Activated CD4-positive, alpha-beta T cell treated with anti-CD3 and anti-CD28 coated beads for 4 hours (primary cell): ENCODE measurements at places on chromosomes 11 and 22.

DNA sequence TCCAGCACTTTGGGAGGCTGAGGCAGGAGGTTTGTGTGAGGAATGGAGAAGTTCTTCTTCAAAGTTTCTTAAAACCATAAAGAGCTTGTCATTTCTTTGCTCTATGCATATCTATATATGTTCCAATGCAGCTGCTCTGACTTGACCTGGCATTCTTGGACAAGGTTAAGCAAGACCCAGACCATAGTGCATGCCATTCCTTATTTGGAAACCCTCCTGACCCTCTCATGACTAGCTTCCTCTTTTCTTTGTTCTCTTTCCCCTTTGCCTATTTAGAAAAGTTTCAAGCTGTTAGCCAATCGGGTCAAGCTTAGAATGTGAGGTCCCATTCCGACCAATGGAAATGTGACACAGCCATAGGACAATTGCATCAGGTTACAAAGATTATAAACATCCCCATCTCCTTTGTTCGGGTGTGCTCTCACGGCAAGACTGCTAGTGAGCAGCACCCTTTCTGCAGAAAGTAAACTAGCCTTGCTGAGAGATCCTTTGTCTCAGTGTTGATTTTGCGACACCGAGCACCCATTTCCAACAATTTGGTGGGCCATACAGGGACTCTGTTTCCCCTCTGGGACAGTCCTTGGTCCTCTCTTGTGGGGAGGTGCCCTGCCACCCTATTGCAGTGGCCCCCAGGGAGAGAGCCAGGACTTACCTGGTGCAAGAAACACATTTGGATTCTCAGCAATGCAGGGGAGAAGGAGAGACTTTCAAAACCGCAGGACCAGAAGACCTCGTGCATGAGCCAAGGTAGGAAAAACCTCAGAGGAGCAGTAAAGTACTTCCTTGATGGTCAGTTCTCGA, 39.9 kb upstream of the ANO1 start:
- no peak for DNase-seq

GRCh38 chr11:123357990-123358827, 71.9 kb upstream of the GRAMD1B start:
- DNase-seq: peak; percentile 32

DNA sequence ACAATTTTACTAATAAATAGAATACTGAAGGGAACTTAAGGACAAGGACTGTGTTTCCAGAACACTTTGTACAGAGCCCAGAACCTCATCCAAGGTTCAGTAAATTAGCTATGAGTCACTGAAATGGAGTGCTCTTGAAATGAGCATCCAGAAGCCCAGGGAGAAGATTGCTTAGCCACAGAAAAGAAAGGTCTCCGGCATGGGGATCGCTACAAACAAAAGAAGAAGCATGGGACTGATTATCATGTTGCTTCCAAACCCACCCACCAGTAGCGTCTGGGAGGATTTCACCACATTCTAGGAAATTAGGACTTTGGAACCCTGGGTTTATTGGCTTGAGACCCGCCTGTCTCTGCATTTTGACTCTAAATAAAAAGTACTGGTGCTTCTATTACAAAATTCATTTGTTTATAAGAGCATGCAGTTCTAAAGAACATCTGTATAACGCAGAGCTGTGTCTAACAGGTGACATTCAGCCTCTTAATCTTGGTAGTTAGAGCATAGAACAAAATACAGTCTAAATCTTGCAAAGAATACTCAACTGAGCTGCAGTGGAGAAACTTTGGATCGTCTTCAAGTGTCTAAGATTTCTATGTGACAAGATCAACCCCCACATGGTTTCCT, 35.9 kb upstream of the SESN3 start:
- DNase-seq: no peak

- no peak for DNase-seq
Observed at GRCh38 chr11:45669146-45669545, 3.7 kb upstream of the CHST1 start.

GRCh38 chr11:130042093-130042591, 27.6 kb upstream of the APLP2 start:
- DNase-seq: no peak

DNA sequence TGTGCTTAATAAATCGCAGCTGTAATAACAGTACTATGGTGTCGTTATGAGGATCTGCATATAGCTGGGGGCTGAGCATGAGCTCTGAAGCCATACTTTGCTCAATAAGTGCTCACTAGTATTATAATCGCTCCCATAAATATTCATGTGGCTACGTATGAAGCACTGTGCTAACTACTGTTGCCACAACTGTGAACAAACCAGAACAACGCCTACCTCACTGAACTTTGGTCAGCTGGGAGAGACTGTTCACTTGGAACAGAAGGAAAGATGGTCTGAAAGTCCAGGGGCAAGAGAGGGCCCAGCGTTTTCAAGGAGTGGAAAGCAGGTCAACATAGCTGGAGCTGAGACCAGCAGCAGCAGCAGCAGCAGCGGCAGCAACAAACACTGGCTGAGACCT, 141.6 kb downstream of the EFCAB6 start:
- no peak for DNase-seq

- DNase-seq: no peak
Observed at GRCh38 chr11:35907648-35908431, 36.0 kb upstream of the LDLRAD3 start.

GRCh38 chr11:44452827-44453572, 112.5 kb upstream of the CD82 start:
- DNase-seq: no peak

DNA sequence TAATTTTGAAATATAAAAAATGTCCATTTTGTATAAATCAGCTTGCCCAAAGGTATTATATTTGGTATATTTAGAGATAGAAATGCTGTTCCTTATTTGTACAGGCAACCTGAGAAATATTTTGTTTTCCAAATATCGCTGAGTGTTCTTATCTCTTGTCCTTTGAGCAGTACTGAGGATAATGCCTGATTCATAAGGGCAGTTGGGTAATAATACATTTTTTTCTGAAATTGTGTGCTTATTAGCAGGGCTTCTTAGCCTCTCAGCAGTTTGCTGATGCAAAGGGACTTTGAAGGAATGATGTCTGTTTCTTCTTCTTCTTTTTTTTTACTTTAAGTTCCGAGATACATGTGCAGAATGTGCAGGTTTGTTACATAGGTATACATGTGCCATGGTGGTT, 69.1 kb downstream of the LDLRAD3 start:
- DNase-seq: no peak

GRCh38 chr22:37616201-37617083, 7.8 kb downstream of the GGA1 start:
- DNase-seq: no peak

DNA sequence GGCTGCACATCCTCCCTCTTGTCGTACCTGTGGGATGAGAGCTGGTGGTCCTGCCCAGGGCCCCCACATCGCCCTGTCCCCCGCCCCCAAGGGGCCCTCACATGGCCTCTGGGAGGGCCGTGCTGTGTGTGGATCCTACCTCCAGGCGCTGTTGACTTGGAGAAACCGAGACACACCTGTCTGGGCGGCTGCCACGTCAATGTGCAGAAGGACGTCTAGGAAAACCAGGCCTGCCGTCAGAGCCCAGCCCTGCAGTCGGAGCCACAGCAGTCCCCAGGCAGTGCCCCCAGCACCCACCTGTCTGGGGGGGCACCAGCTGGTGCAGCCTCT, 14.2 kb downstream of the ALG12 start:
- no peak for DNase-seq

GRCh38 chr22:46203601-46203980, 46.5 kb downstream of the CDPF1 start:
- DNase-seq: no peak

DNA sequence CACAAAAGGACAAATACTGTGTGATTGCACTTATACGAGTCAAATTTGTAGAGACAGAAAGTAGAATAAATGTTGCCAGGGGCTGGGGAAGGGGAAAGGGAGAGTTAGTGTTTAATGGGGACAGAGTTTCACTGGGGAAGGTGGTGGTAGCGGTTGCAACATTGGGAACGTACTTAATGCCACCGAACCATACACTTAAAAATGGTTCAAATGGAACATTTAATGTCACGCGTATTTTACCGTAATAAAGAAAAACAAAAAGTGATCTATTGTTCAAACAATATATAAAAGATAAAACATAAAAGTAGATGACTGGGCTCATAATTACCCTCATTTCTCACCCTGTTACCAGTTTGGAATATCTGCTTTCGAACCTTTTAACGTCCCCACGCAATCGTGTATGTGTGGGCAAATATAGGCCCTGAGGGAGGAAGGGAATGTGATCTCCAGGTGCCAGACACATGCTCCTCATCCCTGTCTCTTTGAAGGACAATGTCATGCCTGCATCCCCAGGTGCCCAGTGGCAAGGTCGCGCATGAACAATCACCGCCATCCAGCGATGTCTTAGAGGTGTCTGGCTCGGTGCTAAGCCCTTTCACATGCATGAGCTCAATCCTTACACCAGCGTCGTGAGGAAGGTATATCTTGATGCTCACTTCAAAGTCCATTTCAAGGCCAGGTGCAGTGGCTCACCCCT, 35.3 kb downstream of the LIF start:
- no peak for DNase-seq

GRCh38 chr11:131687291-131688047, 317.1 kb downstream of the NTM start:
- DNase-seq: no peak

GRCh38 chr22:39474351-39475111, 17.7 kb downstream of the MGAT3 start:
- no peak for DNase-seq

GRCh38 chr22:47049078-47049624, 286.7 kb downstream of the TBC1D22A start:
- DNase-seq: no peak

DNA sequence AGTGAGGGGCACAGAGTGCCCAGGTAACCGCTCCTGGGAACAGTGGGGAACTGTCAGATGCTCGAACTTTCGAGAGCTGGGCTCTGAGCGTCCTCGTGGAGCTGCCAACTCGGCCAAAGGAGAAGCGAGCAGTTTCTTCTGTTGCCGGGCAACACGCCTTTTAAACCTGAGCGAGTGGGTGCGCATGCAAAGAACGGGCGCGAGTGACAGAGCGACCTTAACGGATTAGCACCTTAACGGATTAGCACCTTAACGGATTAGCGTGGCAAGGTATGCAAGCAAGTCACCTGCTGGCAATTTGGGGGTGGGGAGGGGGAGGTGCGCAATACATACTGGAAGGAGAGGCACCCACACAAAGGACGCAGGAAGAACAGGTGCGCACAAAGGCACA, 61.8 kb upstream of the PRODH start:
- DNase-seq: no peak

GRCh38 chr11:118979434-118979833, 7.9 kb downstream of the FOXR1 start:
- DNase-seq: no peak

GRCh38 chr11:76783294-76783895, at the start of gene TSKU:
TSKU (plus strand) TSS chr11:76783356; CDS start chr11:76795617, 12,261 bp downstream.
- DNase-seq: no peak

GRCh38 chr11:118051611-118052461, 25.0 kb upstream of the TMPRSS4 start:
- DNase-seq: peak; percentile 70

DNA sequence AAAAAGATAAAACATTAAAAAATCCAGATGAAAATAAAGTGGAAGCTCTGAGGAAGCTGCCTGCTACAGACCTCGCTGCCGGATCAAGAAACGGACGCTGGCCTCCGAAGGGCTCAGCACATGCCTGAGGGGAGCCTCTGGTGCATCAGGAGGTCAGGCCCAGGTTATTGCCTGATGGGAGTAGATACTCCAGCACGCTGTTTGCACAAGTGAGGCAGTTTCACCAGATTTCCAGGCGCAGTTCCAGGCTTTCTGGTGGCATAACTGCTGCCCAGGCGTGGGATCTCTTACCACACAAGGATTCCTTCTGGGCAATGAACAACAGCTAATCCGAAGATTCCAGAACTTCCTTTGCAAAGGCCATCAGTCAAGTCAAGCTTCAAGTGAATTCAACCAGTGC, 154.2 kb downstream of the MPPED1 start:
- DNase-seq: no peak

DNA sequence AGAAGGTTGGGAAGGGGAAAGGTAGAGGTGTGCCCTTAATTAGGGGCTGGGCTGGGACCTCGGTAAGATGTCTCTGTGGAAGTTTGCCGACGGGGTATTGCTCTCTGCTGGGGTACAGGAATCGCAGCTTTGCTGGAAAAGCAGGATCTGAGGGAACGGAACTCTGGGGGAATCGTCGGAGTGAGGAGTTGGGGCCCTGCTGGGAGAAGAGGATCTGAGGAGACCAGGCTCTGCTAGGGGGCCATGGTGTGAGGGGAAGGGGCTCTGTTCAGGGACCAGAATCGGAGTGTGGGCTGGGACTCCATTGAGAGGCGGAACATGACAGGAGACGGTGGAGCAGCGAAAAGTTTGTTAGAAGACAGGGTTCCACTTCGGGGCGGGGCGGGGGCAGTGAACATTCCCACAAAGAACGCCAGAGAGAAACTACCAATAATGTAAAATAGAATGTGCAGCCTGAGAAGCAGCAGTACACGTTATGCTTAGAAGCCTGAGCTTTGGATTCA, 456 bp downstream of the AAMDC start:
- DNase-seq: peak; percentile 8

DNA sequence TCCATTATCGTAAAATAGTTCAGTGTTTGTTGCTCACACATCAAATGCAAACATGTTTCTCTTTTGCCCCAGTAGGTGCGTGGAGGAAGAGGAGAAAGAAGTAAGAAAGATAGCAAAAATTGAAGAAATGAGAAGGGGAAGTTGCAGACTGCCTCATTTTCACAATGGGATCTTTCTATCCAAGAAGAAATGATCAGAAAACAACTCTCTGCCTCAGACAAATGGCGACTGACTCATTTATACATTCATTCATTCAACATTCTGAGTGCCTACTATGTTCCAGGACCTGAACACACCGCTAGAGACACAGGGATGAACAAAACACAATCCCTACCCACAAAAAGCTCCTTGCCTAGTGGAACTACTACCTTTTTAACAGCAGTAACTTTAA, 367 bp downstream of the HPS5 start:
- no peak for DNase-seq

- DNase-seq: no peak
Observed at GRCh38 chr11:42225664-42226063, 766.2 kb upstream of the LRRC4C start.

DNA sequence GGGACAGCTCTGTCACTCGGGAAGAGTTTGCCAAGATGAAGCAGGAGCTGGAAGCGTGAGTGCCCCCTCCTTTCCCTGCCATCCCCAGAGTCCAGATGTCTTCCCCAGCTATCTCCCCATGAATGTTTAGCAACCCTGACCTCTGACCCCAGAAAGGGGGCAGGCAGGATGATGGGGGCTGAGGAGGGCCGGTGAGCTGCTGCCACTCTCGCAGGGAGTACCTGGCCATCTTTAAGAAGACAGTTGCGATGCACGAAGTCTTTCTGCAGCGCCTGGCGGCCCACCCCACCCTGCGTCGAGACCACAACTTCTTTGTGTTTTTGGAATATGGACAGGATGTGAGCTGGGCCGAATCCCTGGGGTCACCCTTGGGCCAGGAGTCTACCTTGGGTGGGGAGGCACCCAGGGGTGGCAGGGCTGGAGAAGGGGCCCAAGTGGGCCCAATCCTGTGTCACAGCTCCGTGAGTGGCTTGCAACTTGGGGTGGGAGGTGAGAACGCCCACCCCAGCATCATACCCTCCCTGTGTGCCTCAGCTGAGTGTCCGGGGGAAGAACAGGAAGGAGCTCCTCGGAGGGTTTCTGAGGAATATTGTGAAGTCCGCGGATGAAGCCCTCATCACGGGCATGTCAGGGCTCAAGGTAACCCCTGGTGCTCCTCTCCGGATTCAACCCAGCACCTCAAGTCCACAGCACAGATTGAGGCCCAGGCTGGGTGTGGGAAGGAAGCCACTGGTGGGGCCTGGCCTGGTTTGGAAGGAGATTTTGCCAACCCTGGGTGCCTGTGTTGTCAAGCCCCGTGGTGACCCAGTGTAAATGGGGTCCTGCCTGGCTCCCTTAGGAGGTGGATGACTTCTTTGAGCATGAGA, 7.5 kb downstream of the CFL1 start:
- no peak for DNase-seq

- no peak for DNase-seq
Observed at GRCh38 chr11:126345283-126345682, 10.2 kb upstream of the ST3GAL4 start.
